Activated CD4-positive, alpha-beta T cell treated with anti-CD3 and anti-CD28 coated beads, Interleukin-10, Interleukin-2, amounts not matched to agents 100 ng/mL and 50 ng/mL, durations not matched to agents 16 hours and 8 hours (primary cell): ENCODE measurements at places on chromosomes 13 and 19.
A peak's percentile ranks its signal among the peaks of the same experiment; 100 is the strongest.

- DNase-seq: no peak
Observed at GRCh38 chr13:98681049-98681448, 71.4 kb downstream of the SLC15A1 start.

DNA sequence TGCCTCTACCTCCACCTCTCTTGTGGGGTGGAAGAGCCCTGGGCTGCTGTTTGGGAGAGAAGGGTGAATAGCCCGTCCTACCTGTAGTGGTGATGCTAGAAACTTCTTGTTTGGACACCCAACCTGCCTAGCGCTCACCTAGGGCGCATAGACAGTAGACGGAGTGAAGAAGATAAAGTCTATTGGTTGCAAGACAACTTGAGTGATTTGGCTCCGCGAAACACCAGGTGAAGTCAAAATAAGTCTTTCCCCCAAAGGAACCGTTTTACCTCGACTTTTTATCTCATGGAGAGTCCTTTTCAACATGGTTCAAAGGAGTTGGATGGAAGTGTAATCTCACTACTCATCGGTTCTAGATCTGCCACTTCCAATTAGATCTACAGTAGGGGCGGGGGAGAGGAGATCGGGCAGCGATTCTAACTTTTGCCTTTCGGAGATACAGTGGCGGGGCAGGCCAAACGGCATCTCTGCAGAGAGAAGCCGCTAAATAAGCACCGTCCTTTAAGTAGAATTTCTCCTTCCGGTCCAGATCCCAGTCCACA lies 694 bp upstream of the ZIC5 start:
- no peak for DNase-seq

GRCh38 chr19:29873024-29873800 lies 61.4 kb downstream of the CCNE1 start:
- peak; percentile 72 for DNase-seq

GRCh38 chr19:35063940-35064818 lies 22.7 kb downstream of the HPN start:
- peak; percentile 32 for DNase-seq

DNA sequence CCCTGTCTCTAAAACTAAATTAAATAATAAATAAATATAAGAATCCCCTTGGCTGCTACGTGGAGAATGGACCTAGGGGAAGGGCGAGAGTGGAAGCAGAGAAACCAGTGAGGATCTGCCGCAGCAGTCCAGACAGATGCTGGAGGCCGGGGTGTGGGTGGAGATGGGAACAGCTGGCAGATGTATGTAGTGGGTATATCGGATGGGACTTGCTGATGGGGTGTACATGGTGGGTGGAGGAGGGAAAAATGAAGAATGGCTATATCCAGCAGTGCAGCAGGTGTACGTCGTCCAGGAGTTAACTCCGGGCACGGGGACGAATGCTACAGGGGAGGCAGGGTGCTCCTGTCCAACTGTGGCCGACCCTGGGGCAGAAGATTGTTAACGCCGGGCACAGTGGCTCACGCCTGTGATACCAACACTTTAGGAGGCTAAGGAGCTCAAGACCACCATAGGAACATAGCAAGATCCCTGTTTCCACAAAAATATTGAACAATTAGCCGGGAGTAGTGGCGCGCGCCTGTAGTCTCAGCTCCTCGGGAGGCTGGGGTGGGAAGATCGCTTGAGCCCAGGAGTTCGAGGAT lies 654 bp downstream of the CEP89 start:
- DNase-seq: no peak
